Activated naive CD4-positive, alpha-beta T cell treated with anti-CD3 and anti-CD28 coated beads for 36 hours (primary cell): ENCODE measurements at places on chromosomes 13 and 19. TPM values are rescaled to one million over a fixed set of nuclear protein-coding genes. Genes with fewer than 3 reads are reported as not detected.
A peak's percentile ranks its signal among the peaks of the same experiment; 100 is the strongest.

Gene KLC3
- not detected for total RNA-seq

GRCh38 chr13:72985610-72986009 lies 73.2 kb upstream of the KLF5 start:
- no peaks in the 10 kb centered on the region for H3K4me1 ChIP-seq
- H3K27ac ChIP-seq, result no peak overlapping the region
- DNase-seq, result no peak
- H3K4me3 ChIP-seq, result no peak overlapping the region
- peaks cover 5% of the 10 kb centered on the region for H3K36me3 ChIP-seq

DNA sequence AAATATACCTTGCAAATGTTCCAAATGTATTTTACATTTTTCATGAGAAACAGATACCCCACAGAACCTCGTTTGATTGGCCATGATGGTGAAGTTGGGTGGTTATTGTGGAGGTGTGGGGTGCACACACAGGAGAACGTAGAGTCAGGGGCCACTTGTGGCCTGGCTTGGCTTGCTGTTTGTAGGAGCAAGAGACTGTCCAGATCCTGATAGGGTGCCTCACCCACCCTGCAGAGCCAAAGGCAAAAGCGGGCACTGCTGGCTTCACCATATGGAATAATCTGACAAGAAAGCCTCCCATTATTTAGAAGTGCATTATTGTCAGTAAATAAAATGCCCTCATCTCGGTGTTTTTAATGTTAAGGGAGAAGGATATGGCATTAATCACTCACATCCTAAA lies 330.2 kb downstream of the TEX29 start:
- H3K4me1 ChIP-seq, result no peaks in the 10 kb centered on the region
- DNase-seq, result no peak

Gene SIN3B
- 18.8 TPM for total RNA-seq

- DNase-seq, result no peak
- H3K36me3 ChIP-seq, result peaks cover 35% of the 10 kb centered on the region
Measured at GRCh38 chr13:51412431-51412830, 40.4 kb downstream of the INTS6 start.

GRCh38 chr19:48914181-48914580 lies 14.1 kb downstream of the NUCB1 start:
- H3K4me1 ChIP-seq, result no peaks in the 10 kb centered on the region
- H3K36me3 ChIP-seq, result peaks cover 47% of the 10 kb centered on the region
- H3K4me3 ChIP-seq, result no peak overlapping the region
- H3K27me3 ChIP-seq, result no peaks in the 10 kb centered on the region

Gene ZNF439
- 3.6 TPM for total RNA-seq

Gene TNFSF11
- 0.33 TPM for total RNA-seq

- peaks cover 7% of the 10 kb centered on the region for H3K4me1 ChIP-seq
- H3K27me3 ChIP-seq, result no peaks in the 10 kb centered on the region
- H3K27ac ChIP-seq, result no peak overlapping the region
- no peak for DNase-seq
- H3K36me3 ChIP-seq, result no peaks in the 10 kb centered on the region
- H3K4me3 ChIP-seq, result no peak overlapping the region
Measured at GRCh38 chr13:29022968-29023367, 202.8 kb downstream of the MTUS2 start.

DNA sequence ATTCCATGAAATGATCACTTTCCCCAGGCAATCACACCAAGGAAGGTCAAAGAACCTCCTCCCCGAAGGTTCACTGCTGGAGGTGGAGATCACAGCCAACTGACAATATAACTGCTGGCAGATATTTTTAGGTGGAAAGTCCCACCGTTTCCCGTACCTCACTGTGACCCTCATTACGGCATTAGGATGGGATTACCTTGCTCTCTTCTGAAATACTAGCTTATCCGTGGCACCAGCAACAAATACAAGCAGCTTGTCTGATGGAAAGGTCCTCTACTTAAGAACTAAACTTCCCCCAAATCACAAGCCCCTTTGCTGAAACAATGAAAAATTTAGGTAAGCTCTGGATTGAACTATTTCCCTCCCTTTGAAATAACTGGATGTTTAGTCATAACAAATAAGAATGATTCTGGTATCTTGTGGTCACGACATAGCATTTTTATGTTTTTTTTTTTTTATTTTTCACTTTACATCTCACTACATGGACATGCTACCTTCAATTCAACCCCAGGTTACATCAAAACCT lies 178.9 kb downstream of the COL4A1 start:
- H3K4me1 ChIP-seq, result no peaks in the 10 kb centered on the region
- no peak overlapping the region for H3K4me3 ChIP-seq
- no peak for DNase-seq
- H3K27me3 ChIP-seq, result peaks cover 43% of the 10 kb centered on the region
- no peaks in the 10 kb centered on the region for H3K36me3 ChIP-seq

Gene CPAMD8
- 0.41 TPM for total RNA-seq

Gene CYP2A7
- not detected for total RNA-seq

Gene NRTN
- total RNA-seq, result 0.38 TPM

DNA sequence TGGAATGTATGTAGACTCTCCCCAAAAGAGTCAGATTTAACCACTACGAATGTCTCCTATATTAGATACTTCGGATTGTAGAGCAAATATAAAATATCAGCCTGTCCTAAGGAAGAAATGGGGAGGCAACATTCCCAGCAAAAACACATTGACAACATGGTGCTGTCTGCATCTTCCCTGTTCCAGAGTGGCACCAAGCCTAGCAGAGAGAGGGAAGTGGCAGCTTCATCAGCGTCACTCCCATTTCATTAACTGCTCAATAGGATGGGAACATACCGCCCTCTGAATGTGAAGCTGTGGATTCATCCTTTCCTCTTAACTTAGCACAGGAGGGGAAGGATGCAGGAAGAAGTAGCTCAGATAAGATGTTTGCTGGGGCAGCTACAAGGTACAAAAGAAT lies 45.4 kb downstream of the MYO16 start:
- H3K4me3 ChIP-seq, result no peak overlapping the region
- DNase-seq, result no peak
- H3K36me3 ChIP-seq, result no peaks in the 10 kb centered on the region
- H3K27me3 ChIP-seq, result peaks cover 14% of the 10 kb centered on the region

DNA sequence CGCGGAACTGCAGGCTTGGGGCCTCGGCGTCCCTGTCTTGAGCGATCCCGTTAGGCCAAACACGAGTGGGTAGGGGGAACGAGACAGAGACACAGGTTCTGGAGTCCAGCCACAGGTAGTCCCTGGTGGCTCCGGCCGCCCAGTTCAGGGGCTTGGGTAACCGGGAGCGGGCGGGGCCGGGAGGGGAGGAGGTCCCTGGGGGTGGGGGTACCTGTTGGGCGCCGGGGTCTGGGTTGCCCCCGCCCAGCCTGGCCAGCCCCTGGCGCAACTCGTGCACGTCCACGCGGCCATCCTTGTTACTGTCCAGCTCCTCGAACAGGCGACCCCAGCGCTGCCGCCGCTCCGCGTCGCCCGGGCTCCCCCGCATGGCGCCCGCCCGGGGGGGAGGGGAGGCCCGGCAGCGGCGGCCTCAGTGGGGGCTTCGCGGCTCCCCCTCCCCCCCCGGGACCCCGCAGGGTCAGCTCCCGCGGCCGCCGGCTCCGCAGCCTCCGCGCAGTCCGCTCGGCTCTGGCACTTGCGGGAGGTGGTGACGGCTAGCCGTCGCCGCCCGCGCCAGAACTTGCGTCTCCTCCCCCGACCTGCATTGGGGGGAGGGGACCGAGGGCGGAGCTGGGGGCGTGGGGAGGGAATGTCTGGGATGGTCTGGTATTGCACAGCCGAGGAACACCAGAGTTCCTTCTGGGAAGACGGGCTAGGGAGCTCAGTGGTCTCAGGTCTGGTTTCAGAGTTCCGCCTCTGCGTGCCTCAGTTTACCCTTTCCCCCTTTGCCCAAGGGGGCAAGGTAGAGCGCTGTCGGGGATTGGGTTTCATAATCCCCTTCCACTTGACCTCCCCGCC lies at the start of gene SLC25A23:
Gene SLC25A23 (minus strand): TSS at position 531 of the 837 bp plus-strand sequence. CDS start 164 bp downstream, at position 367.
- peak; percentile 68 for DNase-seq
- H3K27me3 ChIP-seq, result no peaks in the 10 kb centered on the region
- H3K36me3 ChIP-seq, result peaks cover 18% of the 10 kb centered on the region
- H3K27ac ChIP-seq, result peak within 1 kb of the TSS; percentile 78

GRCh38 chr13:93399212-93399611 lies 172.6 kb downstream of the GPC6 start:
- no peak for DNase-seq
- no peaks in the 10 kb centered on the region for H3K27me3 ChIP-seq
- no peaks in the 10 kb centered on the region for H3K36me3 ChIP-seq
- H3K27ac ChIP-seq, result no peak overlapping the region

Gene ZNF563
- total RNA-seq, result 3.0 TPM

DNA sequence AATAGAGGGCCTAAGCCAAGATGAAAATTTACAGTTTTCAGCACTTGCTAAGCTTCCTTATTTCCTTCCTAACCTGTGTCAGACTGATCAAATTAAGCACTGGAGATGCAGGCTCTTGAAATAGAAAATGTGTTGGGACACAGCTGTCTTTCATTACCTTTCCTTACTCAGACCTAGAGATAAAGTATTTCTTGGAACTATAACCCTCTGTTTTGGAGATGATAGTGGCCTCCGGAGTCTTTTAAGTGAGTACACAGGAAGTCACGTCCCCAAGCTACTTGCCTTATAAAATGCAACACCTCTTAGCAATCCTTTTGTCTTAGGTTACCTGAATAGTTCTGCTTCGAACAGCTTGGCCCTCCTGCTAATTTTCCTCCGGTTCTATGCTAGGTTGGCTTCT lies 12.4 kb upstream of the AKAP11 start:
- no peaks in the 10 kb centered on the region for H3K27me3 ChIP-seq
- H3K36me3 ChIP-seq, result no peaks in the 10 kb centered on the region
- H3K27ac ChIP-seq, result no peak overlapping the region

GRCh38 chr13:48643159-48643558 lies 10.6 kb upstream of the CYSLTR2 start:
- no peak overlapping the region for H3K4me3 ChIP-seq
- H3K27me3 ChIP-seq, result no peaks in the 10 kb centered on the region
- H3K27ac ChIP-seq, result no peak overlapping the region
- no peak for DNase-seq
- no peaks in the 10 kb centered on the region for H3K36me3 ChIP-seq

Gene NXNL1
- total RNA-seq, result not detected

DNA sequence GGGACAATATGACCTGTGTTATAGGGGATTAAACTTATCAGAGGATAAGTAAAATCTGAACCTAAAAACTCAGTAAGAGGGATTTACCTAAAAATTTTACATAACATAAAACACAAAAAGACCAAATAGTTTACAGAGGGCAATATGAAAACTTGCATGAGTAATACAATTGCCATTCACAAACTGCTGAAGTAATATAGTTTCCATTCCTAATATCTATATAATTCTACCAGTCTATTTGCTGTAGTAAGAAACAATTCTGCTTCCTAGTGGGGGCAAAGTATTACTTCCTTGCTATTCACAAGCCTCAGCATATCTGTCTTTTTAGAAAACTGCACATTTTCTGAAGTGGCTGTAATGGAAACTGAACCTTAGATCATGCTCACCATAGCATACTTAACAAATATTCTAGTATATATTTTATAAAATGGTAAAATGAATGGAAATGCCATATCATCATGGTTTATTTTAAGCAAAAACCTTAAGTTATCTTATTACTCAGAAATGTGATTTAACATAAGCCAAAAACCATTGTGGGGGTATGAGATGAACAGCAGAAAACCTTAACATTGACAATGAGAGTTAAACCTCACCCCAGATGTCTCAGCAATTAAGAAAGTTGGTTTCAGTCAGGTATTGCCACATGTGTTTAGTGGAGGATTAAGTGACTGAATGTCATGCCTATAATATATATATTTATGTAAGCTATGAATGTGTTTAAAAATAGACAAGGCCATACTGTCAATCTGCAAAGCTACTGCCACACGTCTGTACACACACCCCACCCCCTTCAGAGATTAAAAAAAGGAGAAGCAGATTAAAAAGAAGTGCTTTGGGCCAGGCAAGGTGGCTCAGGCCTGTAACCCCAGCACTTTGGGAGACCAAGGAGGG lies 136.8 kb downstream of the MIPEP start:
- H3K4me1 ChIP-seq, result peaks cover 31% of the 10 kb centered on the region
- H3K27ac ChIP-seq, result no peak overlapping the region
- H3K27me3 ChIP-seq, result no peaks in the 10 kb centered on the region

GRCh38 chr13:27271570-27272096 lies 1.0 kb downstream of the RASL11A start:
- peaks cover 6% of the 10 kb centered on the region for H3K4me1 ChIP-seq
- H3K27me3 ChIP-seq, result peaks cover 3% of the 10 kb centered on the region
- DNase-seq, result no peak
- H3K27ac ChIP-seq, result no peak overlapping the region
- H3K4me3 ChIP-seq, result peak overlapping the region; percentile 83

Gene UPF3A
- 38.7 TPM for total RNA-seq

DNA sequence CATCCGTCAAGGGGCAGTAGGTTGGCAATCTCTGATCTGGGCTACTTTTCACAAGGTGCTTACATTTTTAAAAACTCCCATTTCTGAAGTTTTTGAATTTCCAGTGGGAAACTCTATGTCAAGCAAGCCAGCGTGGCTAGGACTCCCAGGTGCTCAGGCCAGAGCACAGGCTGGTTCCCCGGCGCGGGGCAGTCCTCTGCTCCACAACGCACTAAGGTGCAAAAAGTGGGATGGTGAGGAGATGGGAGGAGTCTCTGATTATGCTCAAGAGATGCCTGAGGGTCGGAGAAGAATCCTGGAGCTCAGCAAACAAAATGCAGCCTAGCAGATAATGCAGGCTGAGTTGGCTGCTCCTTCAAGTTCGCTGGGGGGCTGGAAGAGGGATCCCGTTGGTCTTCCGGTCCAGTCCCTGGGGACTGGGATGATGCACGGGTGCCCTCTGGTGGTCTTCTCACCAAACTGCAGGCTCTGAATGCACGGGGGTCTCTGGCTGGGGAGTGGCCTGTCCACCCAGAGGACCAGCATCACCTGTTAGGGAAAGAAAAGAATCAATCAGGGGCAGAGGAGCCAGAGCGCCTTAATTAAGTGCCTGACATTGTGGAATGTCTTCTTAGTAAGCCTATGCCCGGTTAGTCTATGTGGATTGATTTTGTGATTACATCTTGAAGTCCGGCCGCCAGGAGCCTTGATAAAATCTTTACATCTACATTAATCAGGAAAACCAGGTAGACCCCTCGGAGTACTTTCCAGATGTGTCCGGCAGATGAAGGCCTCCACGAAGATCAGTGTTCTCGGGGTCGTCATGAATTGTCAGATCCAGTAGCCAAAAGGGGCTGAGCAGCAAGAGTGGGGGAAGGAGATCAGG lies 244.4 kb upstream of the MAB21L1 start:
- H3K36me3 ChIP-seq, result no peaks in the 10 kb centered on the region
- H3K27ac ChIP-seq, result no peak overlapping the region
- no peak overlapping the region for H3K4me3 ChIP-seq
- H3K4me1 ChIP-seq, result peaks cover 1% of the 10 kb centered on the region
- peaks cover 17% of the 10 kb centered on the region for H3K27me3 ChIP-seq

Gene KIR2DL4
- not detected for total RNA-seq

GRCh38 chr19:46494146-46494940 lies 1.3 kb downstream of the PNMA8B start:
- peak overlapping the region; percentile 72 for H3K27ac ChIP-seq
- DNase-seq, result no peak
- peak overlapping the region; percentile 74 for H3K4me3 ChIP-seq
- peaks cover 38% of the 10 kb centered on the region for H3K27me3 ChIP-seq
- peaks cover 28% of the 10 kb centered on the region for H3K4me1 ChIP-seq
- no peaks in the 10 kb centered on the region for H3K36me3 ChIP-seq
